ENCODE measurements at places on chromosomes 6 and 20. TPM values are rescaled to one million over a fixed set of nuclear protein-coding genes. Genes with fewer than 3 reads are reported as not detected.

PTGIS gene
- total RNA-seq, result not detected

TULP1 gene
- total RNA-seq, result not detected

RING1 gene
- 28.2 TPM for total RNA-seq

DEFB121 gene
- not detected for total RNA-seq

PSORS1C2 gene
- total RNA-seq, result not detected

GPX5 gene
- not detected for total RNA-seq

SLC4A11 gene
- 7.8 TPM for total RNA-seq

TXLNB gene
- total RNA-seq, result not detected

HSPA12B gene
- total RNA-seq, result 0.29 TPM

METTL24 gene
- total RNA-seq, result not detected

DDO gene
- total RNA-seq, result 0.12 TPM

RRBP1 gene
- 101 TPM for total RNA-seq

SLC22A16 gene
- total RNA-seq, result not detected

BCAS1 gene
- total RNA-seq, result 1.1 TPM

EYS gene
- total RNA-seq, result 0.02 TPM

RNF8 gene
- 20.9 TPM for total RNA-seq

TBPL1 gene
- 26.1 TPM for total RNA-seq

Data from A549 treated with RU486 at 1 μM for 4 hours (cell line).